GM12864 (cell line): ENCODE measurements at places on chromosomes 13 and 19.

DNA sequence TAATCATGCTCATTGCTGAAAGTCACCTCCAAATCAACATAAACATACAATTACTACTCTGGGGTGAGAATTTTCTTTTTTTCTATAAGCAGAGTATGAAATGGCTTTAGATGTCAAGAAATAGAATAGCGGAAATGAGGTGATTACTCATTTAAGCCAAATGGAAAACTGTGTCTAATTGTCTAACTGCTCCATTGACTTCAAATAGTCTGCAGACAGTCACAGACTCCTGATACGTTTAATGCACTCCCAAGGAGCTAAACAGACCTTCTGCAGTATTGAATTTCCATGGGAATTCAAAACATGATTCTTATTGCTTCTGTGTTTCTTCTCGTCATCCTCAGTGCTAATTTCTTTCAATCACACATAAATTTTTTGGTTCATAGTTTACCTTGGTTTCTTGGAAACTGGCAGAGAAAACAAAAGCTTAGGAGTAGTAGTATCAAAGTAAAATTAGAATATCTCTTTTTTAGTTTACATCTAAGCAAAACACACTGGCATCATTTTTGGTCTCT is 865.2 kb upstream of the SLC10A2 start:
- no peak for DNase-seq

DNA sequence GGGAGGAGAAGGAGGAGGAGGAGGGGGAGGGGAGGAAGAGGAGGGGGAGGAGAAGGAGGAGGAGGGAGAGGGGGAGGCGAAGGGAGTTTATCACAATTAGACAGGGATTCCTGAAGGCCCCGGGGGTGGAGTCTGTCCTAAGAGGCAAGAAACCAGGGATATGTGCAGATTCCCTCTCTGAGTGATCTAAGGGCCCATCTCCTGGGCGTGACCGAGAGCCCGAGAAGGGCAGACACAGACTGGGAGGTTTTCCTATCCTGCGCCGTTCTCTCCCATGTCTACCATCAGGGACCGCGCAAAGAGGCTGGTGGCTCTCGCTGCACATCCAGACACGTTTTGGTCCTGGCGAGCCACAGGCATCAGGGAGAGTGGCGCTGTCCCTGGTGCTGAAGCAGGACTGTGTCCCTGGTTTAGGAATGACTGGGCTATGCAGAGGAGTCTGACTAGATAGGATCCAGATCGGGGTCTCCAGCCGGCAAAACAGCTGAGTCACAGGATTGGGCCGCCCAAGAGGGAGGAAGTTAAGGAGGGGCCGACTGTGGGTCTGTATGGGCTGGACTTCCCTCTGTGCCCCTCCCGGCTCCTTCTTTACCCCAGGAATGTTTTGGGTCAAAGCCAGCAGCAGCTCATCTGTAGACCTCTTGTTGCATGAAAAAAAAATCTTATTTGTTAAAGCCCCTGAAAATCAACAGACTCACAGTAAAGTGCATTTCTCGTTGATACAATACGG is 17.9 kb upstream of the ZNF175 start:
- DNase-seq: no peak

DNA sequence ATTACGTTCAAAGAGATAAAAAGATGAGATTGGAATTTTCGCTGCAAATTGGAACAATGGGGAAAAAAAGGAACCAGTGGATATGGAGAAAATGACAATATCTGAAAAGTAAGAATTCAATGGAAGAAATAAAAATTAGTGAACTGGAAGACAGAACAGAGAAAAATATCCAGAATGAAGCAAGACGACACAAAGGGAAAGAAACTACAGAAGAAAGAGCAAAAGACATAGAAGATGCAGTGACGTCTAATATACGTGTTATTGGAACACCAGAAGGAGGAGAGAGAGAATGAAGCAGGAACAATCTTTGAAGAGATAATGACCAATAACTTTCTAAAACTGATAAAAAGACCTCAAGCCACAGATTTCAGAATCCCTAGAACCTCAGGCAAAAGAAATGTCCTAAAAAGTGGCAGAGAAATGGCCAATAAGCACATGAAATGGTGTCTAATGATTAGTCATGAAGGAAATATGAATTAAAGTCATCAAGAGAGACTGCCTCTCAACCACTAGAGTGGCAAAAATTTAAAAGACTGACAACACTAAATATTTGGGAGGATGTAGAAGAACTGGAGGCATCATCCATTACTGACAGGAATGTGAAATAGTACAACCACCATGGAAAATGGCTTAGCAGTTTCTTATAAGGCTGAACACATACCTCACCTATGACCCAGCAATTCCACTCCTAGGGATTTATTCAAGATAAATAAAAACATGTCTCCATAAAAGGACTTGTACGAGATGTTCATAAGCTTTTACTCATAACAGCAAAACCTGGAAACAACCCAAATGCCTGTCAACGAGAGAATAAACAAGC is 56.5 kb downstream of the GADD45B start:
- no peak for DNase-seq

DNA sequence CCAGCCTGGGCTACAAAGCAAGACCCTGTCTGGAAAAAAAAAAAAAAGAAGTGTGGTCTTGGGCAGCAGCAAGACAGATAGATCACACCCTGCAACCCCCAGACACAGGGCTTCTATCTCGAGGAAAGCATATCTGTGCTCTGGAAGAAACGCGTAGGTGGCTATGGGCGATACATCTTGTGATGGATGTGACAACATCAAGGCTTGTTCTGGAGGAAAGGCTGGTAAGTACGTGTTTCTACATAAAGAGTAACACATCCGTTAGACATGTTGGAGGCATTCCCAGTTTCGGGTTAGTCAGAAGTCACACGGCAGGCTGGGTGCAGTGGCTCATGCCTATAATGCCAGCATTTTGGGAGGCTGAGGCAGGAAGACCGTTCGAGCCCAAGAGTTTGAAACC is 6.6 kb upstream of the DHDH start:
- no peak for DNase-seq

DNA sequence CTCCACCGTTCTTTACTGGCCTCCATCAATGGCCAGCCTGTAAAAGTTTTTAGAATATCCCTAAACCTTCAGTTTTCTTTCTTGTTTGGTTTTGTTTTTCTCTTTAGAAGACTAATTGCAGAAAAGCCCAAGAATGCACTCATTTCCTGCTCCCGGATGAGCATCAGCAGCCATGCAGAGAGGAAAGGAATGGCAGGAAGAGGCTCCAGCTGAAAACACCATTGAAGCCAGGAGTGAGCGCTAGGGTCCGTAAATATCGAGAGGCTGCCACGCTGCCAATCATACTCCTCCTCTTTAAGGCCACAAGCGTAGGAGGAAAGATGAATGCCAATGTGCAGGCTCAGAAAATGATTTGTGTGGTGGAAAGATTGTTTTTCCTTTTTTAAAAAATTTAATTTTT is 57.4 kb upstream of the UBE2L5 start:
- no peak for DNase-seq

DNA sequence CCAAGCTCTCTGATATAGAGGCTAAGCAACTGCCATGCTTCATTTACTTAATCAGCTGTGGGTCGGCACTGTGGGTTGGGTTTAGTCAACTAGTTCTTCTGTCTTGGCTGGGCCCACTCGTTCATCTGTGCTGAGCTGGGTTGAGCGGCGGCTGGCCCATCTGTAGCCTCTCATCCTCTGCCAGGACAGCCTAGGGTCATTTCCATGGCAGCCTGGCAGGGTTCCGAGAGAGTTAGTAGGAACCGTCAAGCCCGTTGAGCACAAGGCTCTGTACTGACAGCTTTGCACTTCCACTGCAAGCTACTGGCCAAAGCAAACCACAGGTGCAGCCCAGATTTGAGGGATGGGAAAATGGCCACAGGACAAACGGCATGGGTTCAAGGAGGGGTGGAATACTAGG is 6.6 kb upstream of the ZNF835 start:
- no peak for DNase-seq

GRCh38 chr13:96925477-96925876 is 68.8 kb downstream of the OXGR1 start:
- no peak for DNase-seq

GRCh38 chr13:31282741-31283455 is 83.1 kb downstream of the B3GLCT start:
- DNase-seq: no peak

- DNase-seq: no peak
These were observed 188.8 kb downstream of the TSHZ3 start for GRCh38 chr19:31160336-31160926.

DNA sequence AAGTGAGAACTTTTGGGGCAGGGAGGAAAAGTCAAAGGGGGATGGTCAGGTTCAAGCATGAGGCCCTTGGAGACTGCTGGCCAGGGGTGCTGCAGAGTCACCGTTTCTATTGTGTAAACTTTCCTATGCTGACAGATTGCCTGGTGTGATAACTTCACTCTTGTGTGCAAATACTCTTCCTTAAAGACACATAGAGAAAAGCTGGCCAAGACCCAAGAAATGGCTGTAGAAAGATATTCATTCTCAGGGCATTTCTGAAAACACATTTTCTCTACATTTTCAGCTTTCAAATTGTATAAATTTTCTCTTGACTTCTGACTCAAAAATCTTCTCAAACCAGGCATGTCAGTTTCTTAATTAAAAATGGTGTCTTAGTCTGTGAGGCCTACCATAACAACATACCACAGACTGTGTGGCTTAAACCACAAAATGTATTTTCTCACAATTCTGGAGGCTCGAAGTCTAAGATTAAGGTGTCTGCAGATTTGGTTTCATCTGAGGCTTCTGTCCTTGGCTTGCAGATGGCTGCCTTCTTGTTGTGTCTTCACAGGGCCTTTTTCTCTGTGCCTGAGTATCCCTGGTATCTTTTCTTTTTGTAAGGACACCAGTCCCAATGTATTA is 304.5 kb downstream of the KCNRG start:
- DNase-seq: no peak

DNA sequence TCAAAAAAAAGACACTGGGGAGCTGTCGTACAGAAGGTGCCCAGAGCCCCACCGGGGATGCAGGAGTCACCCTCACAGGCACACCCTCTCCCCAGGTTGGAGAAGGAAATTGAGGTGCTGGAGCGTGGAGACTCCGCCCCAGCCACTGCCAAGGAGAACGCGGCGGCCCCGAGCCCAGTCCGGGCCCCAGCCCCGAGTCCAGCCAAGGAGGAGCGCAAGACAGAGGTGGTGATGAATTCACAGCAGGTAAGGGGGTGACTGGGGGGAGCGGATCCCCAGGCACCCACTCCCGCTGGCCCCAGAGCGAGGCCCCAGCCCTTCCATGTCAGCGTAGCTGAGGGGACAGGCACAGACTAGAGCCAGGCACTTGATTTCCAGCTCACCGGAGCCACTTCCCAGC is 19.9 kb upstream of the MISP start:
- no peak for DNase-seq

DNA sequence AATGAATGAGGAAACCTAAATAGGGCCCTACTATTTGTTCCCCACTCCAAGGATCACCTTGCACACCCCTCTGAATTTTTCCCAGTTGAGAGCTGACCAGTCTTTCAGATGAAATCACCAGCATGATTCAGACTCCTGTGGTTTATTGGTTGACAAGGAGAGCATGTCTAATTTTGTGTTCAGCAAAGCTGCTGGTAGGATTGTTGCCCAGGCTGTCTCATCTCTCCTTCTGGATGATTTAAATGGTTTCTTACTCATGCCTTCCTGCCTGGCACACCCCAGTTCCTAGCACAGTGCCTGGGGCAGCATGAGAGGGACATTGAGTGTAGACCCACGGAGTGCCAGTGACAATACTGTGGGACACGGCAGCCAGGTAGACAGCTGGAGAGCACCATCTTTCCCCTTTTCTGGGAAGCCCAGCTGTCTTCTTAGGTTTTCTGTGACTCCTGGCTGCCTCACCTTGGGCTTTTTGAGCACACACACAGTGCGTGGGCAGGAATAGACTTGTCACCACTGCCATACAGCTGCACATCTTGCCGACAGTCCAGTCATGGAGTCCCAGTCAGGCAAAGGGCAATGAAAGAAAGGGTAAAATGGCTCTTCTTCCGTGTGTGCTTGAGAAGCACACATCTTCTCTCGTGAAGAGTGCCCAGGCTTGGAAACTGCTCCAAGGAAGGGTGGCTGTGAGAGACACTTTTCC is 12.3 kb downstream of the FGF9 start:
- no peak for DNase-seq

DNA sequence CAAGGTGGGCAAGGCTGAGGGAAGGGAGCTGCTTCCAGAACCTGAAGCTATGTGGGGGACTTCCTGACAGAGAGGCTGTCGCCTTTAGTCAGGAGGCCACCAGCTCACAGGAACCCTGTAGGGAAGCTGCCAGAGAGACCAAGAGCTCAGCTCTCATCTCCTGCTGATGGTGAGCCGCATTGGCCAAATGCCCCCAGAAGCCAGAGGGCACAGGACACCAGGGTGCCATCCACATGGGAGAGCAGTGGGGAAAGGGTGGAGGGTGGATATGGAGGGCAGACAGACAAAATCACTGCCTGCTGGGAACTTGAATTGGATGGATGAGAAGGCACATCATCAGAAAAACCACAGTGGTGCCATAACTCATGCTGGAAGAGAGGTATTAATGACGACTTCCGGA is 36.0 kb downstream of the SERP2 start:
- no peak for DNase-seq

DNA sequence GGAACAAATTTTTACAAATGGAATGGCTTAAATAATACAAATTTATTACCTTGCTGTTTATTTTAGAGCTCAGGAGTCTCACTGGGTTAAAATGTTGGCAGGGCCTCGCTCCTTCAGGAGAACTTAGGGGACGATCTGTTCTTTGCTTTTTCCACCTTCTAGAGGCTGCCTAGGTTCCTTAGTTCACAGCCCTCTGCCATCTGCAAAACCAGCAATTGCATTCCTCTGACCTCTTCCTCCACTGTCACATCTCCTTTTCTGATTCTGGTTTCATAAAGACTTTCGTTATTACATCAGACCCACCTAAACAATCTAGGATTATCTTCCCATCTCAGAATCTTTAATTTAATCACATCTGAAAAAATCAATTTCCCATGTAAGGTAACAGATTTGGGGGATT is 249.6 kb upstream of the SPRY2 start:
- DNase-seq: no peak

GRCh38 chr13:31761951-31762350 is 22.6 kb downstream of the RXFP2 start:
- DNase-seq: no peak

GRCh38 chr13:92827503-92827902 is 399.1 kb upstream of the GPC6 start:
- DNase-seq: no peak

- no peak for DNase-seq
These were observed 14.2 kb downstream of the EFNB2 start for GRCh38 chr13:106521095-106521799.

GRCh38 chr13:45926741-45927140 is 75.2 kb upstream of the SIAH3 start:
- DNase-seq: no peak
